ENCODE measurements at places on chromosomes 3 and 15. TPM values are rescaled to one million over a fixed set of nuclear protein-coding genes. Genes with fewer than 3 reads are reported as not detected.
A peak's percentile ranks its signal among the peaks of the same experiment; 100 is the strongest.

IGSF11 gene
- total RNA-seq = 1.2 TPM

TNK2 gene
- 35.3 TPM for total RNA-seq

GRCh38 chr15:48802867-48803266 is 8.0 kb downstream of the CEP152 start:
- DNase-seq = no peak

DNA sequence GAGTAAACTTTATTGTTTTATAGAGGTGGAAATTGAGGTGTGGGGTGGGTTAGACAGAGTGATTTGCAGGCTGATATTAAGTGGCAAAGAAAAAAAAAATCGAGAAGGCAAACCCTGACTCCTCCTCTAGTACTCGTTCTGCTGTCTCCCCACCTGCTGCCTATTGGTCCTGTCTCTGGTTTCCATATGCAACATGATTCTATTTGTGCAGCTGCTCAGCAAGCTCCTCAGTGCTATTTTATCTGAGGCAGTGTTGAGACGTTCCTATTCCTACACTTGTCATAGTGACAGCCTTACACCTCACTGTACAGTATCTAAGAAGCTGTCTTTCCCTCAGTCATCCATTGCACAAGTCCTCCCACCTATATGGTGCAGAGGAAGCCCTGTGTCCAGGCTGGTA is 45.1 kb downstream of the RSL24D1 start:
- DNase-seq = no peak

- DNase-seq = no peak
These were observed 58.0 kb downstream of the ITPR1 start for GRCh38 chr3:4551051-4551711.

DNA sequence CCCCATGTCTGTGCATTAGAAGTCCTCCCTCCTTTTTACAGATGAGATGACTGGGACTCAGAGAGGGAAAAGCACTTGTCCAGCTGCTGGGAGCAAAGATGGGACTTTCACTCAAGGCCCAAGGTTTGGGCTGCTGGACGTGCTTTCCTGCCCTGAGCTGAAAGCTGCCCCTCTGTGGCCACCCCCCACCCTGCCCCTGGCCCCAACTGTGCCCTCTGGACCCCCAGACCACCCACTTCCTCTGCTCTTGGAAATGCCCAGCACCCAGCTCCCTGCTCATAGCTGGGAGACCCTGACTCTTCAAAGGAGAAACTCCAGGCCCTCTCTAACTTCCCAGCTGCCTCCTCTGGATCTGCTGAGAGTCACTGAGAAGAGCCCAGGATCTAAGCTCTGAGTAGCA is 20.7 kb downstream of the GRIP2 start:
- peak; percentile 14 for DNase-seq

- no peak for DNase-seq
These were observed 1003.3 kb upstream of the NR2F2 start for GRCh38 chr15:95327183-95327525.

LSAMP gene
- total RNA-seq = 0.66 TPM

GRCh38 chr3:159273608-159274007 is 471.8 kb downstream of the MFSD1 start:
- peak; percentile 46 for DNase-seq

MYRIP gene
- 2.2 TPM for total RNA-seq

GRCh38 chr3:174547801-174548435 is 311.2 kb upstream of the NAALADL2 start:
- no peak for DNase-seq
